ENCODE measurements at places on chromosomes 13 and 19.

- DNase-seq = no peak
These were observed 31.4 kb downstream of the CCDC122 start for GRCh38 chr13:43848001-43848649.

GRCh38 chr19:1501200-1501595, 10.2 kb downstream of the REEP6 start:
- DNase-seq = no peak

DNA sequence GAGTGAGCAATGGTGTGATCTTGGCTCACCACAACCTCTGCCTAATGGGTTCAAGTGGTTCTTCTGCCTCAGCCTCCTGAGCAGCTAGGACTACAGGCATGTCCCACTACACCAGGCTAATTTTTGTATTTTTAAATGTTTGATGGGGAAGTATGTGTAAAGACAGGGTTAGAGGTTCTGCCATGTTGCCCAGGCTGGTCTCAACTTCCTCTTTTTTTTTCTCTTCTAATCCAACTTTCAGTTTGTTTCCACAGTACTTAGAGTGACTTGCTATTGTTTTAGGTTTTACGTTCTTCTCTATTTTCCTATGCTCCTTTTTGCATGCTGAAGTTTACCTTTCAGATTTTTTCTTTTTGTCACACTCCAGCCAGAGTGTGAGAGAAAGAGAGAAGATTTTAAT, 1433.0 kb downstream of the UQCRFS1 start:
- DNase-seq = no peak

- DNase-seq = peak; percentile 39
These were observed 77.1 kb downstream of the GGACT start for GRCh38 chr13:100511466-100511865.

DNA sequence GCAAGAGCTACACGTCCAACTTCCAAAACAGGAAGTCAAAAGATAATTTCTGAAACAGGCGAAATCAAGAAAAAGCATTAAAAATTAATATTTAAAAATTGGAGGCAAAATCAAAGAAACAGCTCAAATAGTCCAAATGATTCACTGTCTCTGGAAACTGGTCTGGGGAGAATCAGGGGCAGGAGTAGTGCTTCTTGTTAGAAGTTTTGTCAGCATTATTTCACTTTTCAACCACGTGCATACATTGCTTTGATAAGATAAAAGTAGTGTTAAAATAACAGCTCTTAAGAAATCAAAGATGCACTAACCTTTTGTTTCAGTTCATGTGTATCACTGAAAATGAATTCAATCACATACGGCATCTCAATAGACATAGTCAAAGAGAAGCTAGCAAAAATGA, 53.8 kb downstream of the PARP4 start:
- DNase-seq = no peak

- DNase-seq = no peak
These were observed 4.6 kb upstream of the EPS8L1 start for GRCh38 chr19:55071129-55071502.

DNA sequence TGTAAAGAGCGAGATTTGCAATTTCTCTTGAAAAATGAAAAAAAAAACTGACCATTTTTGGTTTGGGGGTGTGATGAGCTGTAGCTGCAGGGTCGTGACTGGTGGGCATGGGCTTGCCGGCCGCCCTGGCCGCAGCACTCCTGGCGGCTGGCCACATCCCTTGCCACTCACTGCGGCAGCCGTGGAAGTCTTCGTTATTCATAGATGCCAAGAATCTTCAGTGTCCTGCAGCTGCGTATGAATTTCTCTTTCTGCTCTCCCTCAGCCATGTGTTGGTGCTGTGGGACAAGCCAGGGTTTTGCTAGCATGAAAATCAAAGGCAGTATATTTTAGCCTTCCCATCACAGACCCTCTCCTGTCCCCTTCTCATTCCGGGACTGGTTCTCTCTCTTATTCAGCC, 151.7 kb upstream of the TSHZ3 start:
- DNase-seq = no peak

DNA sequence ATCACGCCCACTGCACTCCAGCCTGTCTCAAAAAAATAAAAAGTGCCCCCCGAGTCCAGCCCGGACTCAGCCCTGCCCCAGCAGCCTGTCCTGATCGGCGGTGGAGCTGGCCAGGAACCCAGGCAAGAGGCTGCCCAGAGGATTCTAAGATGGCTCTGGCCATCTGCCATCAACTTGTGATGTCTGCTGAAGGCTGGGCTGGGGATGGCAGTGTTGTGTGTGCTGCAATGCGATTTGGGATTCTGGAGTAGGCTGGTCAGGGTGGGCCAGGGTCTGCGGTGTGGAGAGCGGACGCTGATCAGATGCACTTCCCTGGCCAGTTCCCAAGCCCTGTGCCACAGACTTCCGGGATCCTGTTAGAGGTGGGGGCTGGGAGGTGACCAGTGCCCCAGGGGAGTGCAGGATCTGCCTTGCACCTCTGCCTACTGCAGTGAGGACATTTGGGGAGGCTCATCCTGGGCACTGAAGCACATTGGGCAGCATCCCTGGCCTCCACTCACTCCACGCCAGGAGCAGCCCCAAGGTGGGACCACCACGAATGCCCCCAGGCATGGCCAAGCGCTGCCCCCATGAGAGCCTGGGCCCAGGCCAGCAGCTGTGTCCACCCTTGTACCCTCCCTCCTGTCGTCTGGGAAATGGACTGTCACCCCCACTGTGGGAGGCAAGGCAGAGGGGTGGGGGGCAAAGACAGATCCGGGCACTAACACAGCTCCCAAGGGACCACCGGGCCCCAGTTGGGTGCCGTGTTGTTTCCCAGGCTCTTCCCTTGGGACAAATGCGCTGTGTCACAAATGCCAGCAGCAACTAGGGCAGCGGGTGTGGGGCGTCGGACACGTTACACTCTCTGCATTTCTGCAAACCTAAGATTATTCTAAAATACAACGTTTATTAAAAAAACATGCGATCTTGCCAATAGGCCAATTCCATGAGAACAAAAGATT, 3.4 kb upstream of the TBXA2R start:
- DNase-seq = no peak
